ENCODE measurements at places on chromosomes 1 and 21. TPM values are rescaled to one million over a fixed set of nuclear protein-coding genes. Genes with fewer than 3 reads are reported as not detected.

The KCNN3 gene
- total RNA-seq: 2.8 TPM

The CELA2B gene
- total RNA-seq: not detected

DNA sequence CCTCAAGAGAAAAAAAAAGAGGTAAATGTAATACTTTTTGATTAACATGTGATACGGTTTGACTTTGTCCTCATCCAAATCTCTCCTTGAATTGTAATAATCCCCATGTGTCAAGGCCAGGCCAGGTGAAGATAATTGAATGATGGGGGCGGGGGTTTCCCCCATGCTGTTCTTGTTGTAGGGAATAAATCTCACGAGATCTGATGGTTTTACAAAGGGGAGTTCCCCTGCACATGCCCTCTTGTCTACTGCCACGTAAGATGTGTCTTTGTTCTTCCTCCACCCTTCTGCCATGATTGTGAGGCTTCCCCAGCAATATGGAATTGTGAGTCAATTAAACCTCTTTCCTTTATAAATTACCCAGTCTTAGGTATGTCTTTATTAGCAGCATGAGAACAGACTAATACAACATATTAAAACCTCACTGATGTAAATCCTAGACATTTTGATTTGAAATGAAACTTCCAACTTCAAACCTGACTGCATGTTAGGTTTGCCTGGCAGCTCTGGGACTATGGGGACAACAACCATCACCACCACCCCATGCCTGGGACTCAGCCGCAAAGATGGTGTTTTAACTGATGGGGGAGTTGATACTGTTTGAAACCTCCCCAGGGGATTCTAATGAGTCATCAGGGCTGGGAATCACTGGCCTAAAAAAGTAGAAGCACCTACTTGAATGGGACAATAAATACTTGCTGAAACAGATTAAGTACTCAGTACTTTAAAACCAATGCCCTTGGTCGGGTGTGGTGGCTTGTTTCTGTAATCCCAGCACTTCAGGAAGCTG is 32.8 kb upstream of the BACH1 start:
- DNase-seq: no peak

The ATG4C gene
- total RNA-seq: 7.6 TPM

GRCh38 chr1:177439301-177439700 is 268.5 kb downstream of the BRINP2 start:
- DNase-seq: no peak

GRCh38 chr1:189274267-189274666 is 1203.4 kb downstream of the BRINP3 start:
- no peak for DNase-seq

DNA sequence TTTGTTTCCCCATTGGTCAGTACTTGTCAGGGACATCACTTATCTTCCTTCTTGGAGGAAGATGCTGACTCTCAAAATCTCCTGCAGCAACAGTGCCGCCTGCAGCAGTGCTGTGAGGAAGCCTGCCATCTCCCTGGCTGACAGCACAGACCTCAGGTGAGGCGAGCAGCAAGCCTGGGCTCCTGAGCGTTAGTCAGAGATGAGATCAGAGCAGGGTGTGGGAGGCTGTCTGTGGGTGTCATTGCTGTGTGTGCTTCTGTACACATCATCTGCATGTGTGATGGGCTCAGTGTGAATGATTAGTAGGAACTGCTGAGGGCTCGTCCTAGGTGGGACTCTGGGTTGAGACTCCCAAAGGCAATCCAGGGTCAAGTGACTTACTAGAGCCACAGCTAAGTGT is 6.1 kb downstream of the STRIP1 start:
- no peak for DNase-seq

DNA sequence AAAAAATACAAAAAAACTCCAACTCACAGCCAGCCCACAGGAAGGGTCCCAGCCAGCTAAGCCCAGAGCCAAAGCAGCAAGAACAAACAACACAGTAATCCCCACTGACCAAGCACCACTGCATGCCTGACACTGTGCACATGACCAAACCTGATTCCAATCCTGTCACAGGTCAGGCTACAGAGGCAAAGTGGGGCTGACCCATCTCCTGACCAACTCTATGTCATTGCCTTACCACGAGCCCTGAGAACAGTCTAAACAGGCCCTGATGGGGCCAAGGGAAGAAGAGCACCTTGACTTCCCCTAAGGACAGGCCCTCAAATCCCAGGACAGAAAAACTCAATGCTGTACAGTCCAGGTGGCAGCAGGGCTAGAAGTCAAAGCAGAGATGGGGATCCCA is 2.4 kb downstream of the LSS start:
- no peak for DNase-seq

The LENEP gene
- total RNA-seq: not detected

- no peak for DNase-seq
Measured at GRCh38 chr1:4428711-4429110, 225.7 kb upstream of the AJAP1 start.

DNA sequence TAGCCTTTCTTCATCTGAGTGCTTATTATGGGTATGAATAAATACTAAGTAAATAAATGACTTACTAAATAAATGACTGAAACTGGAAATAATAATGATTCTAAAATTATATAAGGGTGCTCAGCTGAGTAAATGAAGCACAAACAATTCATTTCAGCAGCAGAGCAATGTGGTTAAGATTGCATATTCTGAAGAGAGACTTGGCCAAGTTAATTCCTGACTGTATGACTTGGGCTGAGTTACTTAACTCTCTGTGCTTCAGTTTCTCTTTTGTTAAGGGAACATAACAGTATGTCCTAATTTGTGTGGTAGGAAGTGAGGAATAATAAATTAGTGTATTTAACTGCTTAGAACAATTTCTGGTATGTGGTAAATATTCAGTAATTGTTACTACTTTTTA is 19.1 kb downstream of the AGL start:
- no peak for DNase-seq

The IFNLR1 gene
- 2.3 TPM for total RNA-seq

DNA sequence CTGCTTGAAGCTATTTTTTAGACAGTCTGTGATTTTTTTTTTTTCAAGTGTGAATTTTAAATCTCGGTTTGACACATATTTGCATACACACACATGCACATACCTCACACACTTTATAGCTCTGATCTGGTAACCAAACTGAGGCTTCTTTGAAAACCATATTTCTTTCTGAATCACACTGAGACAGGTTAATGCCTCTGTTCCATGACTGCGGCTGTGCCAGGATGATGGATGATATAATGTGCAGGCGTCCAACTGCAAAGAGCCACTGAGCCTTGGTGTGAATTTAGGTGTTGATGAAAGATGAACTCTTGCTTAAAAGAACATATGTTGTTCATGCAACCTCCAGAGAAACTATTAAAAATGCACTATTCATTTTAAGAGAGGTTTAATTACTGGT is 504.0 kb upstream of the OLFM3 start:
- DNase-seq: no peak

The ZYG11B gene
- total RNA-seq: 47.6 TPM

GRCh38 chr1:16026723-16027484 is 5.1 kb downstream of the CLCNKA start:
- DNase-seq: no peak

The KRTAP6-2 gene
- not detected for total RNA-seq

The OR14K1 gene
- not detected for total RNA-seq

The MAN1C1 gene
- 16.7 TPM for total RNA-seq

GRCh38 chr1:95229706-95230105 is 4.3 kb upstream of the RWDD3 start:
- DNase-seq: no peak

DNA sequence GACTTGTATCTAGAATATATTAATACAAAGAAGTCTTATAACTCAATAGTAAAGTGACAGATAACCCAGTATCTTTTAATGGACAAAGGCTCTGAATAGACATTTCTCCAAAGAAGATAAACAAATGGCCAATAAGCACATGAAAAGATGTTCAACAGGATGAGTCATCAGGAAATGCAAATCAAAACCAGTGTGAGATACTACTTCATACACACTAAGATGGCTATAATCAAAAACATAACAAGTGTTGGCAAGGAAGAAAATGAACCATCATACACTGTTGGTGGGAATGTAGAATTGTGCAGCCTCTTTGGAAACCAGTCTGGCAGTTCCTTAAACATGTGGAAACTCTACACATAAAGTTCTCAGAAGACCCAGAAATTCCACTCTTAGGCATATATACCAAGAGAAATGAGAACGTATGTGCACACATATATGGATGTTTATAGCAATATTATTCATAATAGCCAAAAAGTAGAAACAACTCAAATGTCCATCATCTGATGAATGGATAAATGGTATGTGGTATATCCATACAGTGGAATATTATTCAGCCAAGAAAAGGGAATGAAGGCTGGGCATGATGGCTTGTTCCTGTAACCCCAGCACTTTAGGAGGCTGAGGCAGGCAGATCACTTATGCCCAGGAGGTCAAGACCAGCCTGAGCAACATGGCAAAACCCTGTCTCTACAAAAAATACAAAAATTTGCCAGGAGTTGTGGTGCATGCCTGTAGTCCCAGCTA is 9.9 kb upstream of the MPL start:
- no peak for DNase-seq

The TSPAN1 gene
- total RNA-seq: 3.0 TPM

The FNBP1L gene
- 13.5 TPM for total RNA-seq

The SPRR2E gene
- total RNA-seq: not detected

DNA sequence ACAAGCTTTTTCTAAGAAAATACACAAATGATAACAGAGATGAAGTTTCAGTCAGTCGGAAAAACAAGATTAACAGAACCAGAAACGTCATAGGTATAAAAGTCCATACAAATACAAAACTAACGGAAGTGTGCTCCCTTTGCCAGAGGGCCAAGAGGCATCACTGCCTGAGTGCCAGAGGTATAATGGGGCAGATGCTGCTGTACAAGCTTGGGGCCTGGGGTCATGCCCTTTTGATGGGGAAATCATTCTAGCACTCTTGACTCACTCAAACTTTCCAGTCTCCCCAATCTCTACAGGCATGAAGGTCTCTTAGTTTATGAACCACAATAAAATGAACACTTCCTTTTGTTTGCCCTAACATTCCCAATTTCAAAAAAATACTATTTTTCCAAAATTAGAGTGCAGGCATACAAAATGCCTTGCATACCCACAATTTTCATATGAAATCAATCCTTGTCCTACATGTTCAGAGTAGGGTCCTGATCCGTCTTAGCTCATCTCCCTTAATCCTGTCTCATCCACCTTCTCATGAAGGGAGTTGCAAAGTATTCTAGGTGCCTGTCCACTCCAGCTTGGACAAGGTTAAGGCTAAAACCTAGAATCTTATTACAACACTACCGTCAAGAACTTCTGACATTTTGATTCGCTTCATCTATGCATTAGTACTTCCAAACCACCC is 1.5 kb downstream of the RPL22 start:
- no peak for DNase-seq

- DNase-seq: peak; percentile 93
Measured at GRCh38 chr1:99849744-99850458, at the start of gene AGL. Gene AGL (plus strand): TSS chr1:99850361. CDS start chr1:99851043, 682 bp downstream.

GRCh38 chr1:166039436-166040201 is 127.2 kb downstream of the FAM78B start:
- DNase-seq: no peak

The ILDR2 gene
- 23.1 TPM for total RNA-seq

- no peak for DNase-seq
Measured at GRCh38 chr1:28800324-28800723, 11.6 kb upstream of the OPRD1 start.

- no peak for DNase-seq
Measured at GRCh38 chr1:202890392-202890791, 1.4 kb upstream of the RABIF start.

DNA sequence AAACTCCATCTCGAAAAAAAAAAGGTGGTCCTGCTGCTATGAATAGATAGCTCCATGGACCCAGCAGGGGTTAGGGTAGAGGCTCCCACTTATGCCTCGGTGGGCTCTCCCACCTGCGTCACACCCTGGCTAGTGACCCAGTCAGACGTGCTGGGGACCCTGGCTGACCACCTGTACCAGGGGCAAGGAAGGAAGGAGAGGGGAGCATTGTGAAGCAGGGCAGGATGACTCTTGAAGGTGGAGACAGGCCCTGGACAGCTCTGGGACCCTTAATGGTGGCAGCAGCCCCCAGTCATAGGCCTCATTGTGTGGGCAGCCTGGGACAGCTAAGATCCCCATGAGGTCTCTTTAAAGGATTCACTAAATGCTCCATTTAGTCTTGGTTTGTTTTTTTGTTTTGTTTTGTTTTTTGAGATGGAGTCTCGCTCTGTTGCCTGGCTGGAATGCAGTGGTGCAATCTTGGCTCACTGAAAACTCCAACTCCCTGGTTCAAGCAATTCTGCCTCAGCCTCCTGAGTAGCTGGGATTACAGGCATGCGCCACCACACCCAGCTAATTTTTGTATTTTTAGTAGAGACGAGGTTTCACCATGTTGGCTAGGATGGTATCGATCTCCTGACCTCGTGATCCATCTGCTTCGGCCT is 10.4 kb upstream of the SNAPIN start:
- DNase-seq: no peak

- DNase-seq: no peak
Measured at GRCh38 chr21:38439957-38440356, 58.3 kb downstream of the ERG start.

DNA sequence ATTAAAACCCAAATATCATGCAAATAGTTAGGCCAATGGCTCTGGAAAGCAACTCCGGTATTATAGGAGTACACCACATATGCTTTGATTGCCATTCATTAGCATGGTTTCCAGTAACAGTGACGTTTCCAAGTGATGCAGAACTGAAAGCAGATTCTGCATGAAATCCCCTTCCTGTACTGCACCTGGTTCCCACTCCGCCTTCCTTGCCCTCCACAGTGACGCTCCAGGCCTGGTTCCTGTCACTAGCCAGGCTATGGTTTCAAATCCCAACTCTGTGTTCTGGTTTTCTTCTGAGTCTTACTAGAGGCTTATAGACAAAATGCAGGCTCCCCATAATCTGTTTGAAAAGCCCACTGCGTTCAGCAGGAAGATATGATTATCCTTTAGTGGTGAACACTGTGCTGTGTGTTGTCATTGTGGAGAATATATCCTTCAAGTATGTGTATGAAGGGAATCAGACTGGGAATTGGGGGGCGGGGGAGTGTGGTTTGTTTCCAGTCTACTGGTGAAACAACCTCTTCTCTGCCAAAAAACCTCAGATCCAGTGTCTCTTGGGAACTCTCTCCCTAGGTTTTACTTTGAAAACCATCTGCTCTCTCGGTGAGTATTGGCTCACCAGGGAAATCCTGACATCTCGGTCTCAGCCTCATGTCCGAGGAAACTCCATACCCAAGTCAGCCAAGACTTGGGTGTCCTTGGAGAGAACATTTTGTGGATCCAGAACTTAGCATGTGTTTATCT is 78.7 kb downstream of the TYW3 start:
- no peak for DNase-seq

- peak; percentile 93 for DNase-seq
Measured at GRCh38 chr1:211589782-211590721, 11.1 kb upstream of the SLC30A1 start.

The FCER1A gene
- total RNA-seq: 1.2 TPM

GRCh38 chr1:116489231-116489697 is 81.6 kb downstream of the CD58 start:
- no peak for DNase-seq

DNA sequence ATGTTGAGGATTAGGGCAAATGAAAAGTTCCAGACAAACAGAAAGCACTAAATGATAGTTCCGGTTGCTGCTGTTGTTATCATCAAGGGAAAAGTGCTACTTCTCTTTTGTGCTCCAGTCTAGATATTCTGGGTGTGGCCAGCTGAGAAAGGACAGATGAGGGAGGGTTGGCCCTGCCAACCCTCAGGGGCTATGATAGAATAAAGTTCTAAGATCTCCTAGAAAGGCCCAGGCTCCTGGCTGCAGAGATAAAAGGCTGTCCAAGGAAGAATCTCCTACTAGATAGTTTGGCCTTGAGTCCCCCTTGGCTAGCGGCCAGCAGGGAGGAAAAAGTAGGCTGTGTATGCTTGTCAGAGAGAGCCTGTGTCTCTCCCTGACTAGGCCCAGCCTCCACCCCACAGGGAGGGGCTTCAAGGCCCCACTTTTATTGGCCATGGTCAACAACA is 31.5 kb downstream of the RIMS3 start:
- DNase-seq: peak; percentile 69

The SLC5A9 gene
- total RNA-seq: 0.57 TPM

Data from cardiac septum (tissue), 1 donor.